ENCODE measurements at places on chromosomes 1 and 21.

GRCh38 chr1:15229707-15230131 lies 17.3 kb upstream of the FHAD1 start:
- DNase-seq, result no peak

GRCh38 chr1:169914531-169914930 lies 20.8 kb upstream of the SCYL3 start:
- DNase-seq, result no peak

- DNase-seq, result peak; percentile 0
Observed at GRCh38 chr1:216223486-216223885, 199.8 kb downstream of the USH2A start.

- DNase-seq, result no peak
Observed at GRCh38 chr1:176609556-176610408, 146.8 kb downstream of the PAPPA2 start.

- DNase-seq, result no peak
Observed at GRCh38 chr1:192950926-192951325, 108.2 kb downstream of the UCHL5 start.

DNA sequence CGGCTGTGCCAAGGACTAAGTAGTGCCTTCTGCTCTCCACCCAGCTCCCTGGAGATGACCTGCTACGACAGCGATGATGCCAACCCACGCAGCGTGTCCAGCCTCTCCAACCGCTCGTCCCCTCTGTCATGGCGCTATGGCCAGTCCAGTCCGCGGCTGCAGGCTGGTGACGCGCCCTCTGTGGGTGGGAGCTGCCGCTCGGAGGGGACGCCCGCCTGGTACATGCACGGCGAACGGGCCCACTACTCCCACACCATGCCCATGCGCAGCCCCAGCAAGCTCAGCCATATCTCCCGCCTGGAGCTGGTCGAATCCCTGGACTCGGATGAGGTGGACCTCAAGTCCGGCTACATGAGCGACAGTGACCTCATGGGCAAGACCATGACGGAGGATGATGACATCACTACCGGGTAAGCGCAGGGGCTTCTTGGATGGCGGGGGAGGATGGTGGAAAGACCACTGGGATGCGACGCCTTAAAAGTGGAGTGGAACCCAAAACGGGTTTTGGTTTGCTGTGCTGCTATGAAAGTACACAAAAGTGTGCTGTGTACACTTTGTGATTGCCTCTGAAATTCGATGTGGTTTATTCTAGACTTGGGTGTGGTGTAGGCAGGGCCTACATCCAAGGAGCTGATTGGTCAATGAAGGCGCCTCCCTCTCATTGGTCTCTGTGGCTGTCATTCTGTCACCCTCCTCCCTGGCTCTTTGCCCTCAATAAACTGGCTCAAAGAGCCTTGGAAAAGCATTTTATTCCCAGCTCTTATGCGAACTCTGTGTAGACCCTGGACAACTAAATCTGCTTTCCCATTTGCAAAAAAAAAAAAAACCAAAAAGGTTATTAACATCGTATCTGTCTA lies 110.4 kb upstream of the IPO9 start:
- DNase-seq, result no peak

DNA sequence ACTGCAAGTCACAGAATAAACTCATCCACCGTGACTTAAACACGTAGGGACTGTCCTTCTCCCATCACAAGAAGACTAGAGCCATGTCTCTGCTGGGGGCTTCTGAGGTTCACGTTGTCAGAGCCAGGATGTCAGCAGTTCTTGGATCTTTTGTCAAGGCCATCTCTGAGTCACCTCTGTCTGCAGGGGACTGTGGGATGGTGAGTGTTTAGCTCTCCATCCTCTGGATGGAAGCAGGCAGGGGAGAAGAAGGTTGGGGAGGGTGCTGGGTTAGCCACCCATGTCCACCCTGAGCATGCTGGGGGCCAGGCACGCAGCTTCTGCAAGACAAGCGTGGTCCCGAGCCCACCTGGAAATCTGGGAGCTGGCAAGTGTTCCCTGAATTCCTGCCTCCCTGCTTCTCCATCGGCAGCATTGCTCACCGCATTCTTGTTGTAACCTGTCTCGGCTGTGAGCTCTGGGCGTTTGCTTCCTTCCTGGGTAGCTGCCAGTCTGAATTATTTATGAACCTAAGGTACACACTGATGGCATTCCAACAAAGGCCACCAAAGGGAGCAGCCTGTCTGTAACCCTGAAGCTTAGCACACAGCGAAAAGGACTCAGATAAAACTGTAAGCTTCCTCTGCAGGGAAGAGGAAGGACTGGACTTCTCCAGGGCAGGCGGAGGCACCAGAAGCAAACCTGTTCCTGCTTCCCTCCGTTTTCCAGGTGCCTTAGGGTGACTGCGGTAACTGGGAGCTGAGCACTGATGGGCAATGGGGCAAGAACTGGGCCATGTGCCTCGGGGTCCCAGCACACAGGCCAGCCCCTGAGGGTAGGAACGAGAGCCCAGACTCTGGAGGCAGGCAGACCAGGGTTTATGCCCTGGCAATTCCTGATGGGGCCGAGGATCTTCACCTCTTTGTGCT lies 88.6 kb downstream of the RIPK4 start:
- DNase-seq, result no peak

GRCh38 chr1:56061824-56062223 lies 517.5 kb downstream of the PLPP3 start:
- DNase-seq, result peak; percentile 63

GRCh38 chr1:38474738-38475623 lies 384.6 kb downstream of the RRAGC start:
- DNase-seq, result no peak

GRCh38 chr1:8966606-8967005 lies 20.9 kb downstream of the CA6 start:
- no peak for DNase-seq

DNA sequence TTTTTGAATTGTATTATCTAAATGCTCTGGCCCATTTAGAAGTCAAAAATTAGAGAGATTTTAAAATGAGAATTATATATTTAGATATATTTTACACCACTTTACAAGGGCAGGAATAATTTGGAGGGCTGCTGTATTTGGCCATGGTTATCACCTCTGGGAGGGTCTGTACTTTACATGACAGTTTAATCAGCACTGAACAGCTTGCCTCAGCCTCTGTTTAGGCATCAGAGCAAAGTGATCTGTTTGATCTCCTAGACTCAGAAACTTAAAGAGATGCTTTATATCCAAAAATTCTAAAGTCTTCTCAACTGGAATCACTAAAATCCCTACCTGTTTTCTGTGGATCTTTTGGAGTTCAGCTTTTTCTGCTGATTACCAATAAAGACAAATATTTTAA lies 5.4 kb upstream of the SPTA1 start:
- no peak for DNase-seq

DNA sequence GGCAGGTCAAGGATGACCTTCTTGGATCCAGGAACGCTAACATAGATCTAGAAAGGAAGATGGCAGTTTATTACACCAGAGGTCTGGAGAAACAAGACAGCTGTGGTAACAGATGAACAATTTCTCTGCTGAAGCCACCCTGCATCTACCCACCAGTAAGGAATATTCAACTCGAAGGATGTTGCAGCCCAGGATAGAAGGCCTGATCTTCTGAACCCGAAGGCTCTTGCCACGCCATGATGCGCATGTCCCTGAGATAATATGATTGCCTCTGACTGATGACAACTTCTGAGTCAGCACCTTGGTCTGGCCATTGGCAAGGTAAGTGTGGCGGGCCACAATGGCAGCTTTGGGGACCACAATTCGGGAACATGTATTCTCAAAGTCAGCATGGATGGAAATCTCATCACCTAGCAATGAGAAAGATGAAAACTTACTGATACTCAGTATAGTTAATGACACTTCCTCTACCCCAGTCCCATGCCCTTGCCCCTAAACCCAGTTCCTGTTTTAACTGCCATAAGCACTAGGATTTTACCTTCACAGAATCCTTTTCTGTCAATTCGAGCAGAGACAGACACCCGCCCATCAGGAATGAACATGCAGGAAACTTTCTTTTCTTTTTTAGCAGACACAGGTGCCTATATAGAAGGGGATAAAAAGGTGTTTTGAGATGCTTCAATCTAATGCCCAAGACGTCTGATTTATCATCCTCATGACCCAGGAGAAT lies 1.8 kb downstream of the TXNIP start:
- peak; percentile 44 for DNase-seq

DNA sequence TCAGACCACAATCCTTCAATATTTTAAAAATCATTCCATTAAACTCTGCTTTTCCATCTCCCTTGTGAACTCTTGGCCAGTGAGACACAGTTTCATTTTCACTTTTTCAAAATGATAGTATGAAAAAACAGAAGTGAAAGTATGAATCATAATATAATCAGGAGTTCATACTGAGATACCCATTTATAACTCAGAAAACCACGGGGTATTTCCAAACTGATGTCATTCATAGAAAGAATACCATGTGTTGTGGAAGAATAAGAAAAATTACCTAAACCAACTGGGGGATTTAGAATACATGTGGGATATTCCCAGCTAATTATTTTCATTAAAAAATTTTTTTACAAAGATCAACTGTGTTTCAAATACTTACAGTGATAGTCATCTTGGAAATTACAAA lies 149.9 kb downstream of the MRPL39 start:
- peak; percentile 56 for DNase-seq

- DNase-seq, result no peak
Observed at GRCh38 chr1:35851132-35851869, 31.7 kb upstream of the AGO1 start.

- DNase-seq, result peak; percentile 79
Observed at GRCh38 chr1:23544444-23545389, 13.7 kb upstream of the E2F2 start.

DNA sequence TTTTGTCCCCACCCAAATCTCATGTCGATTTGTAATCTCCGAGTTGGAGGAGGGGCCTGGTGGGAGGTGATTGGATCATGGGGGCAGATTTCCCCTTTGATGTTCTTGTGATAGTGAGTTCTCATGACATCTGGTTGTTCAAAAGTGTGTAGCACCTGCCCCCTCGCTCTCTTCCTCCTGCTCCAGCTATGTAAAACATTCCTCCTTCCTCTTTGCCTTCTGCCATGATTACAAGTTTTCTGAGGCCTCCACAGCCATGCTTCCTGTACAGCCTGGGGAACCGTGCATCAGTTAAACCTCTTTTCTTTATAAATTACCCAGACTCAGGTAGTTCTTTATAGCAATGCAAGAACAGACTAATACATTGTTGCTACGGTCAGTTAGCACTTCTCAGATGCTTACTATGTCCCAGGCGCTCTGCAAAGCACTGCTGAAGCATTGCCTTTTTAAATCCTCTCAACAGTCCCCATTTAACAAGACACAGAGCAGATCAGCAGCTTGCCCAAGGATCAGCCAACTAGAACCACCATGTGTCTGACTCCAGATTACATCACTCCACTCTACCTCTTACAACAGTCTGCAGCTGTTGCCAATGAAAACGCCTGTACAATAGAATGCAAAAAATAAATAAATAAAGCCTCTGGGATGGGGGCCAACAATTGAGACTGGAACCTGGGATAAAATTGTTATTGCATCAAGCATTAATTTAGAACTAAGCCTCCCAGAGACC lies 52.4 kb upstream of the USP1 start:
- DNase-seq, result no peak

DNA sequence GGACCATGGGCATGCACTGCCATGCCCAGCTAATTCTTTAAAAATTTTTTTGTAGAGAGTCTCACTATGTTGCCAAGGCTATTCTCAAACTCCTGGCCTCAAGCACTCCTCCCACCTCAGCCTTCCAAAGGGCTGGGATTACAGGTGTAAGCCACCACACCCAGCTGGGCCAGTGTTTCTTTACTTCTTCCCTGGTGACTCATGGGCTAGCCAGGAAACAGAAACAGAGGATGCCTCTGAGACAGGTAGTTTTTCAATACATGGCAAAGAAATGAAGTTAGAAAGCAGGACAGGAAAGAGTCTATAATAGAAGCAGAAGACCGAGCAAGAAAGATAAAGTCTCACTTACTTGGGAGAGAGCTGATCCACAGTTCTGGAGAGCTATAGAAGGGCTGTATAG lies 7.6 kb upstream of the C1orf74 start:
- DNase-seq, result no peak

GRCh38 chr1:236350308-236350707 lies 43.8 kb upstream of the EDARADD start:
- DNase-seq, result no peak

DNA sequence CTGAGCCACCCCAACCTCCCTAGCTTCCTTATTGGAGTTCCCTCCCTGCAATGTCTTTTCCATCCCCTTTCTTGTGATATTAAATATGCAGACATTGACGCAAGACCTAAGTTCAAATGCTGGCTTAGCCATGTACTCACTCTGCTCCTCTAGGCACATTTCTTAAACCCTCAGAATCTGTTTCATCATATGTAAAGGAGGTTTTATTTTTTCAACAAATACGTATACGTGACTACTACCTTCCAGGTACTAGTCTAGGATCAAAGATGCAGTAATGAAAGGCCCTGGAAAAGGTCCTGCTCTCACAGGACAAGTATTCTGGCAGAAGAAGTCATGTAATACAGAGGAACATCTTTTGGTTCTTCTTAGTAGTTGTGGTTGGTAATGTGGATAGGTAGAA lies 98.6 kb downstream of the SIPA1L2 start:
- no peak for DNase-seq

DNA sequence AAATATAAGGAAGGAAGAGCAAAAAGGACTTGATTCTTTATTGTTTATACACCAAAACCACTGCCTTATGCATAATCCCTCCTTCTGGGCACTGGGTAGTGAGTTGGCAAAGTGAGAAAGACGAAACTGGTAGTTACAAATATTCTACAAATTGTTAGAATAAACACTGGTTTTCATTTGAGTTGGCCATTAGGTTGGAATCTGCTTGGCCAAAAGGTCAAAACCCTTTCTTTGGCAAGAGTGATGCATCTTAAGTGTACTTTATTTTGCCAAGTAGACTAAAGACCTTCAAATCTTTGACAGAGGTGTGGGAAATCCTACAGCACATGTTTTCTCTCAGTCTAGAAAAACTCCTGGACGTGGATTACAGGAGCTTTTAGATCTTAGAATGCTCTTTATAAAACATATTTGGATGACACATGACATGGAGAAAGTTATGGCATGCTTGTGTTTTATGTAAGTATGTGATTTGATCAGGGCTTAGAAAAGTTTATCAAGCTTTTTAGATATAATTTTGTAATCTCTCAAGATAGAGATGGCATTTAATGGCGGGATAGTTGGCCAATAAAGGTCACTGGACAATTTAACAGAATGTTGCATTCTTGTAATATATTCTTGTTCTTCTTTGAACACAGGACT lies 120.9 kb downstream of the ROR1 start:
- DNase-seq, result no peak

DNA sequence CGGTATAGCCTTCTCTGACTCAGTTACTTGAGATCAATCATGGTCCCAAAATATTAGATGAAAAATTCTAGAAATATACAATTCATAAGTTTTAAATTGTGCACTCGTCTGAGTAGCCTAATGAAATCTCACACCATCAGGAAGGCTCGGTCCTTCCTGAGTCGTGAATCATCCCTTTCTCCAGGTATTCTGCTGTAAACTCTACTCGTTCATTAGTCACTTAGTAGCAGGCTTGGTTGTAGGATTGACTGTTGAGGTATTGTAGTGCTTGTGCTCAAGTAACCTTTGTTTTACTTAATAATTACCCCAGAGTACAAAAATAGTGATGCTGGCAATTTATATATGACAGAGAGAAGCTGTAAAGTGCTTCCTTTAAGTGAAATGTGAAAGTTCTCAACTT lies 238.7 kb downstream of the OLFM3 start:
- DNase-seq, result no peak
